ENCODE measurements at places on chromosomes 5 and 9. TPM values are rescaled to one million over a fixed set of nuclear protein-coding genes. Genes with fewer than 3 reads are reported as not detected.

The MAN1B1 gene
- 43.5 TPM for total RNA-seq

The ARID3C gene
- total RNA-seq: not detected

The PRLR gene
- 23.7 TPM for total RNA-seq

The GADD45G gene
- 10.8 TPM for total RNA-seq

The SPAG8 gene
- 0.58 TPM for total RNA-seq

The PCA3 gene
- not detected for total RNA-seq

DNA sequence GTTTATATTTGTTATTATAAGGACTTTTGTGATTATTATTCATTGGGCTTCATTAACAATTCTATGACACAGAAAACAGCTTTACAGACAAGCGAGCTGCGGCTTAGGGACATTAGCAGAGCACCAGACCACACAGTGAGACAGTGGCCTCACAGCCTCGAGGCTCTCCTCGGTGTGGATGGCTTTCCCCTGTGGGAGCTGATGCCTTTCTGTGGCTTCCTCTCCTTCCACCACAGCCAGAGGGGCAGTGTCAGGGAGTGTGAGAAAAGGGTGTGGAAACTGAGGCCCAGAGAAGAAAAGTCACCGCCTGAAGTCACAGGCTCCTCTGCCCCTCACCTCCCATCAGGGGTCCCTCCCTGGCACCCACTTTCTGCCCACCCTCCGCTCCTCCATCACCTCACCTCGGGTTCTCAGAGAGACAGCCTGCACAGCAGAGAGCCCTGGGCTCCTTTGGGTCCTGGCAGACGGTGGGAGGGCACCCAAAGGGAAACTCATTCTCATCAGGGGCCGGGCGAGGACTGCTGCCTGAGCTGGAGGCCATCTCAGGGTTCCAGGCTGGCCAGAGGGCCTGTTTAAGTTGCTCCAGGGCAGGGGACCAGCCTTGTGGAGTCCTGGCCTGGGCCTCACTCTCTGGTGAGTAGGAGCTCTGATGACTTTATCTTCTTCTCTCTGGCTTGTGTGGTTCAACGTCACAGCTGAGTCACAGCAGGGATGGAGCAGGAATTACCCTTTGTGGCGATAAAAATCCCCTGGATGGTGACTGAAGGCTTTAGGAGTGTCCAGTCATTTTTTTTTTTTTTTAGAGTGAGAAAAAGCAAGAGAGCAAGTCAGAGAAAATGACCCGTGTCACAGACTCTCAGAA lies 830 bp downstream of the TRAF1 start:
- H3K36me3 ChIP-seq: no peaks in the 10 kb centered on the region
- H3K27me3 ChIP-seq: no peaks in the 10 kb centered on the region
- DNase-seq: no peak

DNA sequence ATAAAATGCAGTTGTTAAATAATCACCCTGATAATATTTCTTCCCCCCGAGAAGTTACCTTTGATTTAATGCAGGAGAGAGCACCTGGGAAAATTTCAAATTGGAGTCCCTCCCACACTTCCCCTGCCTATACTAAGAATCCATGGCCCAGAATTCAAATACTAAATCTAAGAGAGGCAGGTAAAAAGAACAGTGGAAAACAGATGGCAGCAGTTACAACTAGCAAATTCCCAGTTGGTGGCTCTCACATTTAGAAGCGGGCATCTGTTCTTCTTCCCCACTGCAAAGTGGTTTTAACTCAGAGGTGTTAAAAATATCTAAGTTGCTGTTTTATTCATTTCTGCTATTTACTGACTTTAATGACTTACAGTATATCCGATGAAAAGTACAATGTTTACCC lies 210.4 kb upstream of the ELAVL2 start:
- no peaks in the 10 kb centered on the region for H3K27me3 ChIP-seq
- H3K4me1 ChIP-seq: no peaks in the 10 kb centered on the region
- no peak overlapping the region for H3K27ac ChIP-seq
- no peak for DNase-seq

- no peaks in the 10 kb centered on the region for H3K4me1 ChIP-seq
- no peaks in the 10 kb centered on the region for H3K36me3 ChIP-seq
- H3K27ac ChIP-seq: no peak overlapping the region
These were observed 40.8 kb downstream of the SNX18 start for GRCh38 chr5:54558362-54558761.

DNA sequence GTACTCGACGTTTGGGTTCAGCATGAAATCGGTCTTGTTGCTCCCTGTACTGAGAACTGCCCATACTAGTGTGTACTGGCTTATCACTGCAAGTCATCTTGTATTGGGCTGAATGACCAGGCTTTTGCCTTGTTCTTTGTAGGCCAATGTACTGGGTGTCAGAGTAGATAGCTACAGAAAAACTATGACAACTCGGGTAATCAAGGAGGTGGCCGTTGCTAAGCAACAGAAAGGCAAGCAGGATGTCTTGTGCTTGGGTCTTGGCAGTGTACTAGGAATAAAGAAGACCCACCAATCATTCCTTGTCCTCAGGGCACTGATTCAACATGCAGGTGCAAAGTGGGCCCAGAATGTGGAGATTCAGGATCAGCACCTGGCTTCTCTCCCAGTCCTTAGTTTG lies 11.9 kb upstream of the SHISAL2B start:
- no peak for DNase-seq
- no peak overlapping the region for H3K27ac ChIP-seq
- no peak overlapping the region for H3K4me3 ChIP-seq
- H3K4me1 ChIP-seq: no peaks in the 10 kb centered on the region

- no peak for DNase-seq
- no peaks in the 10 kb centered on the region for H3K27me3 ChIP-seq
- no peak overlapping the region for H3K4me3 ChIP-seq
- H3K27ac ChIP-seq: no peak overlapping the region
These were observed 82.8 kb downstream of the CRB2 start for GRCh38 chr9:123438821-123439220.

DNA sequence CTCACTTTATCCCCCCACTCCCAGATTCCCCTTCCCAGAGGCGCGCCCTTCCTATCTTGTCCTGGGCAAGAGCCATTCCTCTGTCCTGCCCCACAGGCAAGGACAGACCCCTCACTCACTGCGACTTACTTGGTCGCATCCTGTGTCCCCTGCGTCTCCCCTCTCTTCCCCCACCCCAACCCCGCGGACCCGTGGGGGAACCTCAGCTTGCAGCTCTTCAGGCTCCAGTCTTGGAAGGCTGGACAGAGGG lies 542 bp downstream of the GGTA1 start:
- no peaks in the 10 kb centered on the region for H3K36me3 ChIP-seq
- H3K4me3 ChIP-seq: peak overlapping the region; percentile 32
- H3K4me1 ChIP-seq: peaks cover 13% of the 10 kb centered on the region
- no peak for DNase-seq

DNA sequence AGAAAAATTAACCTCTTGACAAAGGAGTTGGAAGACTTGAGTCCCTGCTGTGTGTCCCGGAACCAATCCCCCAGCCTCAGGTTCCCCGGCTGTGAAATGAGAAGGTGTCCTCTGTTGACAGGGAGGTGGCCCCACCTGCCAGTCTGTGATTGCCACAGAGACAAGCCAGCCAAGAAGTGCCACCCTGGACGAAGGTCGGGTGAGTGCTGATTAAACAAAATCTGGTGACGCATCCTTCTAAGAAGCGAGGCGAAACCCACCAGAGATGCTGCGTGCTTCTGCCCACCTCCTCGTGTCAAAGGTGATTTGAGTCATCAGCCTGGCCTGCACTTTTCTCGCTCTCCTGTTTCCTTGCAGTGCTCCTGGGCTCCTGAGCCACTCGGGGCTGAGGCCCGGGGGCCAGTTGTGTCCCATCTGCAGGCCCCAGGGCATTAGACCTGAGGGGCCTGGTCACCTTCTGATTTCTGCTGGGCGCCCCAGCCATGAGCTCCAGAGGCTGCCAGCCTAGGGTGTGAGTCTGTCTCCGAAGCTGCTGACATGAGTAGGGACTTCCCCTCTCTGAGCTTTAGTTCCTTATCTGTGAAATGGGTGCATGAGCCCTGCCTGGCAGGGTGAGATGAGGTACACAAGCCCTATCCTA lies 28.7 kb downstream of the NEK6 start:
- no peaks in the 10 kb centered on the region for H3K36me3 ChIP-seq
- peaks cover 42% of the 10 kb centered on the region for H3K4me1 ChIP-seq
- DNase-seq: peak; percentile 86
- H3K27me3 ChIP-seq: no peaks in the 10 kb centered on the region
- H3K4me3 ChIP-seq: no peak overlapping the region

GRCh38 chr5:114192108-114192507 lies 169.8 kb upstream of the KCNN2 start:
- no peaks in the 10 kb centered on the region for H3K36me3 ChIP-seq
- H3K4me1 ChIP-seq: no peaks in the 10 kb centered on the region
- no peak overlapping the region for H3K4me3 ChIP-seq
- H3K27ac ChIP-seq: no peak overlapping the region
- H3K27me3 ChIP-seq: no peaks in the 10 kb centered on the region
- DNase-seq: no peak

- H3K27me3 ChIP-seq: no peaks in the 10 kb centered on the region
- no peaks in the 10 kb centered on the region for H3K4me1 ChIP-seq
- no peak overlapping the region for H3K4me3 ChIP-seq
- H3K36me3 ChIP-seq: no peaks in the 10 kb centered on the region
- no peak overlapping the region for H3K27ac ChIP-seq
These were observed 199.9 kb upstream of the CDKN2B start for GRCh38 chr9:22208846-22209585.

GRCh38 chr9:32825203-32825602 lies 41.9 kb downstream of the TMEM215 start:
- H3K4me3 ChIP-seq: no peak overlapping the region
- no peak overlapping the region for H3K27ac ChIP-seq
- no peaks in the 10 kb centered on the region for H3K27me3 ChIP-seq
- no peaks in the 10 kb centered on the region for H3K4me1 ChIP-seq

DNA sequence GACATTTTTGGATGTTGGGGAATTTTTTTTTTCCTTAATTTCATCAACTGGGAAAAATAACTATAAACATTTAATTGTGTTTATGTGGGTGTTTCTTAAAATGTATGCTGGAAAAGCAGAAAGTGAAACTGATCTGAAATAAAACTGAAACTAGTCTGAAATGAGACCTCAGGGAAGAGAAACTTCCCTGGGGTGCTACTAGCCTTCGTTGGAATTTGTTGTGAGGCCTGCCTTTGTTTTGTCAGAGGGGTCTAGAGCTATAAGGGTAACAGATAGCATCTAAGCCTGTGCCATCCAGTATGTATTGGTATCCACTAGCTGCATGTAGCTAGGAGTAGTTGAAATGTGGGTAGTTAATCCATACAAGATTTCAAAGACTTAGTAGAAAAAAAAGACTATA lies 10.4 kb downstream of the ZNF618 start:
- no peaks in the 10 kb centered on the region for H3K27me3 ChIP-seq
- H3K27ac ChIP-seq: no peak overlapping the region
- no peaks in the 10 kb centered on the region for H3K36me3 ChIP-seq
- no peak for DNase-seq
- no peaks in the 10 kb centered on the region for H3K4me1 ChIP-seq
- no peak overlapping the region for H3K4me3 ChIP-seq
